Retina (tissue), 1 donor: ENCODE measurements at places on chromosomes 13 and 19.

GRCh38 chr13:113804703-113805430 is 45.8 kb downstream of the TMEM255B start:
- no peak for DNase-seq

- peak; percentile 78 for DNase-seq
Observed at GRCh38 chr19:30228113-30228834, 143.9 kb upstream of the ZNF536 start.

DNA sequence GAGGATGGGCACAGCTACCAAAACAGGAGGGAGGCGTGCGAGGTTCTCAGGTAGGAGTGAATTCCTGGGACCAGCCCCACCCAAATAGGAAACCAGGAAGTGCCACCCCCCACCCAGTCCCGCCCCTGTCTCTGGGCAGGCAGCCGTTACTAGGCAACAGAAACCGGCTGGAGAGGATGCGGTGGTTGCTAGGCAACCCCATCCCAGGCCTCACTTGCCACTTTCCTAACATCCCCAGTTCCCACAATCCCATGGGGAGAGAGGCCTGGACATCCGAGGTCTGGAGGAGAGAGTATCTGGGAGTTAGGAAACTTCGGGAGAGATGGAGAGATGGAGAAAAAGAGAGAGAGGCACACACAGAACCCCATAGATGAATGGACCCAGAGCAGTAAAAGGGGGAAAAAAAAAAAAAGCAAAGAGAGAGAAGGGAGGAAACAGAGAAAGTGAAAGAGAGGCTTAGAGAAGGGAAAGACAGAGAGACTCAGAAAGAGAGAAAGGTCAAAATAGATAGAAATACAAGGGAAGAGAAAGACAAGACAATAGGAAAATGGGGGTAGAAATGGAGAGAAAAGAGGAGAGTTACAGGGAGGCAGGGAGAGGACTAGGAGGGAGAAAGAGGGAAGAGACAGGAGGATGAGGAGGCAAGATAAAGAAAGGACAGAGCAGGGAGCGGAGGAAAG is 3.8 kb downstream of the GRIK5 start:
- DNase-seq, result peak; percentile 65

GRCh38 chr13:44021422-44021821 is 141.7 kb downstream of the LACC1 start:
- no peak for DNase-seq

DNA sequence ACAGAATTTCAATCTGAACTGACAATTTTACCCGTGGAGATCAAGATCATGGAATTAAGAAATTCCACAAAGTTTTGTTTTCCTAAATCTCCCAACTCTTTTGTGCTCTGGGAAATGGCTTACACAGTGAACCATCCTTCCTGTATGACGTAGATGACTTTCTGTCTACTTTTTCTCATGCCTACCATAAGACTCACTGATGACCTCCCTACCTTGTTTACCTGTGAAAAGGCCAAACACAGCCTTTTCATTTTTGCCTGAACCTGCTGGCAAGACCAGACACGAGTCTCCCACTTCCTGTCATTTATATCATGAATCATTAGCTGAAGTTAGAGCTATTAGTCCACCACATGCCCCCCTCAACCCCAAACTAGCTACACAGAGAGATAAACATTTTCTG is 4.6 kb upstream of the KBTBD6 start:
- no peak for DNase-seq

- DNase-seq, result no peak
Observed at GRCh38 chr13:99027260-99027659, 49.4 kb upstream of the DOCK9 start.

GRCh38 chr13:31956980-31957644 is 74.5 kb upstream of the FRY start:
- no peak for DNase-seq

- no peak for DNase-seq
Observed at GRCh38 chr19:23286477-23286876, 36.3 kb upstream of the ZNF724 start.

DNA sequence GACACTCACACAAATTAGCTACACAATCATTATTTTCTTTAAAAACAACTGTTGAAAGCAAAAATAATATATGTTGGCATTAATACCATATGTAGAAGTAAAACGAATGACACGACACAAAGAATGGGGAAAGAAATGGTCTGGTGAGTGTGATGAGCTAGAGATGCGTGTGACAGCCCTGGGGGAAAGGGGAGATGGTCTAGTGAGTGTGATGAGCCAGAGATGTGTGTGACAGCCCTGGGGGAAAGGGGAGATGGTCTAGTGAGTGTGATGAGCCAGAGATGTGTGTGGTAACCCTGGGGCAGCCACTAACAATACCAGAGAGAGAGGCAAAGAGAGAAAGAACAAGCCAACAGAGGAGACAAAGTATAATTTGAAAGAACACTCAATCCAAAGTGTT is 22.3 kb upstream of the LAMP1 start:
- DNase-seq, result no peak

GRCh38 chr19:17457616-17458015 is 3.1 kb downstream of the NXNL1 start:
- no peak for DNase-seq
